ENCODE measurements at places on chromosomes 1 and 21.
A peak's percentile ranks its signal among the peaks of the same experiment; 100 is the strongest.

DNA sequence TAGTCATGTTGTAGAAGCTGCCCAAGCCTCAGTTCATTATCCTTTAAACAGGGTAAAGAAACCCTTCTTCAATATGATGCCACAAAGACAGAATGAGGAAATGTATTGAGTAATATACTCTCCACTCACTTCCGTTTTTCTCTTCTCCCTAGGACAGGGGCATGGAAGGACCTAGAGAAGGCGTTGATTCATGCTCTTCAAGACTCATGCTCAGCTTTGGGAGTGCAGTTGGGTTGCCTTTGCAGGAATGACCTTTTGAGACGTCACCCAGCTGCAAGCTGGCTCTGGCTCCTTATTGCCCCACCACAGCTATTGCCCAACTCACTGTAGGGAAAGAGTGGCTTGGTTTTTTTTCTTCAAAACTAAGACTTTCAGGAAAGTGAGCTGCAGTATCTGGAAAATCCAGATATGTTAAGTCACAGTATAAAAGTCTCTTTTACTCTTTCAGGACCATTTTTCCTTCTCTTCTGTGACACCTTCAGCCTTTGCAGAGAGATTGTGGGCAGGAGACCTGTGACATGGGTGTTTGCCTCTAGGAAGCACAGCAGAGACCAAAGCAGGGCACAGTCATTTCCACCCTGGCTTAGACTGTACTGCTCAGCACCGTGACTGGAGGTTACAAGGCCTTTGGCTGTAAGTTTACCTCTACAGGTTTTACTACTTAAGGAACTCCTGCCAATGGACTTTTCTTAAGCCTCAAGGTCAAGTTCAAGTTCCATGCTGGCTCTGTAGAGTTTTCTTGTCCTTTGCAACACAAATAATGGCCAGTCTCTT is 39.5 kb downstream of the XCL2 start:
- no peak for DNase-seq

GRCh38 chr1:103197216-103197615 is 88.9 kb upstream of the COL11A1 start:
- DNase-seq: no peak

- no peak for DNase-seq
Measured at GRCh38 chr1:99571092-99571734, 74.7 kb upstream of the PALMD start.

- no peak for DNase-seq
Measured at GRCh38 chr1:172219966-172220365, 200.5 kb upstream of the C1orf105 start.

DNA sequence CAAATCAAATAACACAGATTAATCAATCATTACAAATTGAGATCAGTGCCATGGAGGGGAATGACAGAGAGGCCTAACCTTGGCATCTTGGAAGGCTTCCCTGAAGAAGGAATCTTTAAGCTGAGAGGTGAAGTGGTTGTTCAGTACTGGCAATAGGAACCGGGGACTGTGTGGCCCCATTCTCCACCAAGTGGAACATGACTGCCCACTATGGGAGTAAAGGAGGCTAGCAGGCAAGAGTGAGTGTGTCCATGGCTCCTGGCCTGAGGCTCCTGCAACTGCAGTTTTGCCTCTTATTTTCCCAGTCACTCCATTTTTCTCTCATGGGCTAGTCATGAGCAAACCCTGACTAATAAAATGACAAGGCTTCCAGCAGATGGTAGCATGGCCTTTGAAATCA is 112.2 kb upstream of the GJB5 start:
- no peak for DNase-seq

DNA sequence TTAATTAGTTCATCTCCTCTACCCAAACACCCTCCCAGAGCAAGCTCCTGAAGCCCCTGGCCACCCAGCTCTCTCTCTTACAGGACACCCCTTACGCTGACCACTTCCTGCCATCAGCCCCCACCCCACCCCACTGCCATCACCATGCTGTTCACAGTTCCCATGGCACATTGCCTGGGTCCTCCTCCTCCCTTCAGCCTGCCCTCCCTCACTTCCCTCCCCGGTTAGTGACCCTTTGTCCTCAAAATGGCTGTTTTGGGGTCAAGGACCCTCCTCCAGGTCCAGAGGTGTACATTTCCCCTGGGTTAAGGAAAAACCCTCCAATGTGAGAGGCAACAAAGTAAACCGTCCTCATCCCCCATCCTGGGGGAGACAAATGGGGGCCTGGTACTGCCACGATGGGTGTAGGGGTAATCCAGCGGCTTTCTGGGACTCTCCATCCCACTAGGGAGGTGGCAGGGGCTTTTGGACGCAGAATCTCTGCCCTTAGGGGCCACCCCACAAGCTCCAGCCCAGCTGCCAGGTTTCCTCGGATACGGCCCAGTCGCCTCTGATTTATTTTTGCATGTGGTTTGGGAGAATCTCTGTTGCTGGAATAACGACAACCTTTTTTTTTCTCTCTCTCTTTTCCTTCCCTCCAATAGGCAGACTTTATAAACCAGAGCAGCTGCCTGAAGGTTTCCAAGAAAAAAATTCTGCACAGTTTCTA is 8.5 kb downstream of the CAMK2N1 start:
- DNase-seq: no peak

- no peak for DNase-seq
Measured at GRCh38 chr1:159077120-159077961, 775 bp upstream of the AIM2 start.

DNA sequence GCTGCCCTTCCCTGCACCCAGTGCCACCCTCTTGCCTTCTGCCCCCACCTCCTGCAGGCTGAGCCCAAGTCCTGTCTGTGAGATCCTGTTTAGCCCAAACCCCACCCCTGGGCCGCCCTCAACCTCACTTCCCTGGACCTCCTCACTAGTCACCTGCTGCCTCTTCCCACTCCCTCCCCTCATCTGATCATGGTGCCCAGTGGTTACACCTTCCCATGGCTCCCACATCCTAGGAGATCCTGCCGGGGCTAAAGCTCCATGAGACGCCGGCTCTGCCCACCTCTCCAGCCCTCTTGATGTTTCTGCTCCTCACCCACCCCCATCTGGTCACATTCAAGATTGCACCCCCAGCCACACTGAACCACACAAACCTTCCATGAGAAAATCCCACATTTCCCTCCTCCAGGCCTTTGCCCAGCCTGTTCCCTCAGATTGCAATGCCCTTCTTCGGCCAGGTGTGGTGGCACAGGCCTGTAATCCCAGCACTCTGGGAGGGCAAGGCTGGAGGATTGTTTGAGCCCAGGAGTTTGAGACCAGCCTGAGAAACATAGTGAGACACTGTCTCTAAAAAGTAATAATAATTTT is 17.0 kb downstream of the TTC39A start:
- no peak for DNase-seq

GRCh38 chr21:15141261-15141970 is 76.6 kb upstream of the NRIP1 start:
- peak; percentile 6 for DNase-seq

GRCh38 chr1:30042438-30043147 is 680.8 kb downstream of the MATN1 start:
- no peak for DNase-seq

GRCh38 chr1:233031521-233031920 is 81.1 kb downstream of the NTPCR start:
- DNase-seq: no peak

GRCh38 chr1:204098683-204099082 is 25.8 kb downstream of the SOX13 start:
- no peak for DNase-seq

GRCh38 chr1:26320896-26321295 is 3.1 kb downstream of the CD52 start:
- DNase-seq: no peak

- DNase-seq: no peak
Measured at GRCh38 chr1:91809317-91809716, 76.6 kb downstream of the TGFBR3 start.

DNA sequence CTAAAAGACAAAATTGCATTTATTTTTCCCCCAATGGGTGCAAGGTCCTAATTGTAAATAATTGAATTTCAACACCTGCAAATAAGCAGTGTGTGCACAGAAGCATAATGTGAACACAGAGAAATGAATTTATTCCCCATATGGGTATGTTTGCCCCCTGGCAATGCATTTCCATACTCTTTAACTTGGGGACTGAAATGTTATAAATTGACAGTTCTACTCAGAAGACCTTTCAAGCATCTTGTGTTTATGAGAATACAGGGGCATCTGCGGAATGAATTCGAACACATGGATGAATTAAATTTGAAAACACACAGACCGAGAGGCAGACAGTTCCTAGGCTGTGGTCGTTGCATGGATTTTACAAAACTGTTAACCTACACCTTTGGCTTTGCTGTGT is 3.5 kb downstream of the PBX1 start:
- DNase-seq: no peak

DNA sequence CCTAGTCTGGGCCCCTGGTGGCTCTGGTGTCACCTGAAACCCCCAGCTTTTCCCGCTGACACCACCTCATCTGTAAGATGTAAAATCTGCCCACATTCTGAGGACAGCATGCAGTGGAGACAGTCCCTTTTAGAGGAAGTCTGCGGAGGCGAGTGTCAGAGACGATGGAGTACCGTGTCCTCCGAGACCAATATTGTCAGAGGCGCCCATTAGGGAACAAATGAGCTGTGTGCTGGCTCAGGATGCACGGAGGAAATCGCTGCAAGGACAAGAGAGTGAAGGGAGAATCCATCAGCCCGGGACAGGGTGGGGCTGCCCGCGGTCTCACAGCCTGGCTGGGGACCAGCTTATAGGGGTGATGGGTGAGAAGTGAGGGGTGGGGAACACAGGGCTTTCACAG is 214.8 kb downstream of the MATN1 start:
- no peak for DNase-seq

- no peak for DNase-seq
Measured at GRCh38 chr1:61640531-61641530, 84.1 kb downstream of the TM2D1 start.
